Activated naive CD4-positive, alpha-beta T cell treated with Interleukin-2 at 50 U/mL for 16 hours (primary cell): ENCODE measurements at places on chromosomes 5 and 9.
A peak's percentile ranks its signal among the peaks of the same experiment; 100 is the strongest.

GRCh38 chr9:112647596-112647995 lies 70.3 kb downstream of the INIP start:
- DNase-seq = no peak

- no peak for DNase-seq
Observed at GRCh38 chr5:130687085-130687733, 477.8 kb downstream of the HINT1 start.

- DNase-seq = no peak
Observed at GRCh38 chr5:102678267-102679058, 76.6 kb upstream of the PAM start.

- no peak for DNase-seq
Observed at GRCh38 chr9:119677811-119678505, 308.7 kb upstream of the BRINP1 start.

- DNase-seq = no peak
Observed at GRCh38 chr5:92518318-92518904, 1062.6 kb downstream of the NR2F1-AS1 start.

DNA sequence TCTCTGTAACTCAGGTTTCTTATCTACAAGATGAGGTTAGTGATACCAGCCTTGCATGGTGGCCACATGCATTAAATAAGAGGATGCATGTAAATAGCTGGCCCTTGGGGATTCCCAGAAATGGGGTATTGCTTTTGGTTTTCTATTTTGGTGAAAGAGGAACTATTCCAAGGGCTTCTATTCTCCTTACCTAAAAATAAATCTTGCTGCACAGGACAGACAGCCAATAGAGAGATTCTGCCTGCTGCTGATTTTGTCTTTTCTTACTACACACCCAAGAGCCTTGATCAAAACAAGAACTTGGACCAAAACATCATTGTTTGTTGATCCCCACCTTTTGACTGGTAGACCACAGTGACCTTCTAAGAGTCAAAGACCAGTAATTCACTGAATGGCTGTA lies 161.8 kb downstream of the PJA2 start:
- DNase-seq = no peak

GRCh38 chr9:96323169-96323568 lies 21.2 kb upstream of the HSD17B3 start:
- DNase-seq = no peak

DNA sequence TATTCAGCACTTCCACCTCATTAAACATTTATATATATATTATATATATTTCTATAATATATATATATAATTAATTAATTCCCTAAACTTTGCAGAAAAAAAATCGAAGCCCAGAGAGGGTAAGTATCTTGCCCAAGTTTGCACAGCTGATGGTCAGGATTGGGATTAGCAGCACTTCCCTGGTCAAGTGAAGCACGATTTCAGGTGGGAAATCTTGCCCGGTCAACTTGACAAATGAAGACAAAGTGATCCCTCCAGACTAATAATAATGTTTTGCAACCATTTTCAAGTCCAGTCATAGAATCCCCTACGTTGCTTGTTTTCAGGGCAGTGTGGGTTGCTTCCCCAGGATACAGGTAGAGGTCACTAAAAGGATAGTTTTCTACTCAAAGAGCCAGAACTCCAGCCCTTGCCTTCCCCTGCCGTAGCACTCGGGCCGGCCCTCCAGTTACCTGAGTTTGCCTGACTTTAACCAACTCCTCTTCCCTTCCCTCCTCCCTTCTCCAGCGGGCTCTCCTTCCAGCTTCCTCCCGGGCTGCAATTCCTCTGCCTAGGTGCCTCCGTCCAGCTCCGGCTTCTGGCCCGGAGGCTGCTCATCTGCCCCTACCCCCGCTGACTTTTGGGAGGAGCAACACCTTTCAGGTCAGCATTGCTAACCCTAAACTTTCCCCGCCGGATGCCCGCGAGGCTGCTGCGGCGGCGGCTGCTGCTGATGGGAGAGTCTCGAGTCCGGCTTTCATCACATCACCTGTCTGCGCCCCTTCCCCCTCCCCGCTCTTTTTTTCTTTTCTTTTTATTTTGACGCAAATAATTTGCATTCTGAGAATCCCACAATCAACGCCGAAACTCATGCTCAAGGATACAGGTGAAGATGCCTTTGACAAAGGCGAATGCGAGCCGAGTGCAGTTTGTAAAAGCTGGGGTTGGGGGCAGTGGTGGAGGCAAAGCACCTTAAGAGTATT lies 930 bp downstream of the PRLR start:
- DNase-seq = no peak

- no peak for DNase-seq
Observed at GRCh38 chr9:116941266-116941665, 254.2 kb downstream of the TRIM32 start.

GRCh38 chr9:110058304-110058953 lies 149.5 kb downstream of the C9orf152 start:
- peak; percentile 62 for DNase-seq

DNA sequence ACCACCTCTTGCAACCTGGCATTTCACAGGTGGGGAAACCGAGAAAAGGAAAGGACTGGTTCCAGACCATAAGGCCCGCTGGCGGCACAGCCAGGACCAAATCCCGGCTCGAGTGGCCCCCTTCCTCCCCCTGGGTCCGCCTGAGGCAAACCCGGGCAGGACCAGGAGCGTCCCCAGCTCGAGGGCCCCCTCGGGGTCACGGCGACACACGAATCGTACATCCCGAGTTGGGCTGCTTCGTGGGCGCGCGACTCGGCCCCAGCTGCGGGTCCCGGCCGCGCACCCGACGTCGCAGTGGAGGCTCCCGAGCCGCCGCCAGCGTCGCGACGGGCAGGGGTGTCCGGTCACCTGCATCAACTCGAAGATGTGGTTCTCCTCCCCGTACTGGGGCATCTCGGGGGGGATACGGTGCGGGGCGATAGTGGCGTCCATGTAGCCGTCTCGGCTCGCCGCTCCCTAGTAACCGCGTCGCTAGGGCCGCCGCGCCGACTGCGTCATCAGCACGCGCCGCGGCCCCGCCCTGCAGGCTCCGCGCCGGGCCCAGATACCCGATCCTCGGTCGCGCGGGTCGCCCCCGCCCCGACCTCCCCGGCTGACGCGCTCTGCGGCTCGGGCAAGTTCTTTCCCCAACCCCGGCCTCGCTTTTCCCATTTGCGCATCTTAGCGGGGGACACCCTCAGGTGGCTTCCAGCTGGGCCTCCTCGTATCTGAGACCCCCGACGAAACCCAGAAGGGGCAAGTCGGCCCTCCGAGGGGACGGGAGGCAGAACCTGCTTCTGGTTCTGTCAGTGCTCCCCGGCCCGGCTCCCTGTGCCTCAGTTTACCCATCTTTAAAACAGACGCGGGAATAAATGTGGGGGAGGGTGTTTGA lies at the start of gene AK8:
Gene AK8, minus strand, starts transcription at position 461 of the 871 bp plus-strand sequence. Its CDS starts 29 bp downstream, at position 432.
- DNase-seq = peak; percentile 79

DNA sequence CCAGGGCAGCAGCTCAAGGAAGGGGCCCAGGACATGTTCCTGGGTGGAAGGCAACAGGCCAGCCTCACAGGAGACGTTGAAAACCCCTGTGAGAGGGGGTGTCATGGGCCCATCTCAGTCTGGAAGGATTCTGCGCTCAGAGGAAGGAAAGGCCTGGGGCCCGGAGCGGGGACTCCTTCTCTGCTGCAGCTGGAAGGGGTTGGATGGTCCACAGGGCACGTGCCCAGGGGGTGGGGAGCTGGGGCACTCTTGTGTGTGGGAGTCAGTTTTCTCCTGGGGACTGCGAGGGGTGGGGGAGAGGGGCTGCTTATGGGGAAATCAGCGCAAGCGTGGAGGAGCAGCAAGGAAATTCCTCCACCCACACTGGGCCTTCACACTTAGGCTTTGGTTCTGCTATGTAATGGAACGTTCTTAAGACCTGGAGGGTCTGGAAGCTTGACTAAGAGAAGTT lies 2.9 kb upstream of the LPCAT1 start:
- DNase-seq = no peak

GRCh38 chr9:134043531-134043988 lies 18.3 kb downstream of the BRD3OS start:
- DNase-seq = no peak

- no peak for DNase-seq
Observed at GRCh38 chr5:9468060-9468388, 77.9 kb downstream of the SEMA5A start.

GRCh38 chr5:62100201-62100600 lies 205.8 kb upstream of the KIF2A start:
- no peak for DNase-seq

DNA sequence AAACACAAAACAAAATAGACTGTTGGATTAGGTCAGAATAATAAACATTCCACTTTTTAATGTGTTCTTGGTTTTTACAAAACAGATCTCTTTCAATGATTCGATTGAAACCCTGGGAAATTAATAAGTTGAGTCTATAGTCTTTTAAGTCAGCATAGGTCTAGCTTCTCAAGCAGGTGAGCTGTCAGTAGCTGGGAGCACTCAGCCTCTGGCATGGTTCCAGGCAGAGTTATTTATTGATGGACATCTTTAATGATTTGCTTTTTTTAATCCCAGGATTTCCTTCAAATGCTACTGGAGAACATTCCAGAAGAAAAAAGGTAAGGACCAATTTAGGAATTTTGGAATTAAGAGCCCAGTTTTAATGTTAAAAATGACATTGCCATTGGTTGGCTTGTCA lies 241.0 kb downstream of the AOPEP start:
- DNase-seq = no peak

- DNase-seq = no peak
Observed at GRCh38 chr5:173501922-173502321, 114.5 kb downstream of the BOD1 start.

DNA sequence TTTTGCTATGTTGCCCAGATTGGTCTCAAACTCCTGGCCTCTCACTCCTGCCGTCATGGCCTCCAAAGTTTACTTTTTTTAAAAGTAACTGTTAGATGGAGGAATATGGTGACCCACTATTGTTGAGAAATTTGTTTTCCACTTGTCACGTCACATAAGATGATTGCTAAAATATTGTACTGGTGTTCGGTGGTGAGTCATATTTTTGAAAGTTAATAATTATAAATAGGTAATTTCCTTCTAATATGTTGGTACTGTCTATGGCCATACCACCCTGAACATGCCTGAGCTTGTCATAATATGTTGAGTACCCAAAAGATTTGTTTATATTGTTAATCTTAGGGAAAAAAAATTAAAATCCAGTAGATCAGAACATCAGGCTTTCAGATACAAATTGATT lies 22.6 kb downstream of the RMI1 start:
- DNase-seq = no peak

DNA sequence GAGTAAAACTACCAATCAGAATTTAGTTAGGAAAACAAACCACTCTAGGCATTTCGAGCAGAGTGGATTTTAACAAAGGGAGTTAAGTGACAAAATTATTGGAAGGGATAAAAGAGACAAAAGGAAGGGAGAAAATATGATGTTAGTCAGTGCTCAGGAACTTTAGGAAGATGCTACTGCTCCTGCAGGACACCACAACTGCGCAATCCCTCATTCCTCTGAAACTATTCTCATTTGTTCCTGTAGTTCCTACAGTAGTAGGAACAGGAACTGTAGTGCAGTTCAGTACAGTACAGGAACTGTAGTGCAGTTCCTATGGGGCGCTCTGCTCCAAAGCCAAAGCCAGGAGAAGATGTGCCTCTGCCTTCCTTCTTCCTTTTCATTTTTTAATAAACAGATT lies 29.9 kb upstream of the MEGF10 start:
- DNase-seq = no peak

GRCh38 chr5:17748201-17748600 lies 113.9 kb downstream of the TAF11L14 start:
- DNase-seq = no peak

DNA sequence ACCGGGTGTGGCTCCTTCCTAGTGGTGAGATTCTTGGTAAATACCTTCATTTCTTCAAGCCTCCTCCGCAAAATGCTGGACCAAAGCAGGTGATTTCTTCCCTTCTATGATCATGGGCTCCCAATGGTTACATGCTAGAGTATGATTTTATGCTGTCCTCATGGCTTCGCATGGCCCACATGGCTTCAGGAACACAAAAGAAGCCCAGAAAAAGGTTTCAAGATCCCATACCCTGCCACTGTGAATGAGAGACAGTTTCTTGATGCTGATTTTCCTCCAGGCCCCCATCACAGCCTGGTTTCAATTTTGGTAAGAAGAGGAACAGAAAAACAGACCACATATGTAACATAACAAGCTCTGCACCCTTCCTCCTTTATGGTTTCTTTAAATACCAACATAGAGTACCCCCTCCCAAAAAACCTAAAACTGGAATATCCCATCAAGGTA lies 2.4 kb upstream of the RXFP3 start:
- DNase-seq = no peak

DNA sequence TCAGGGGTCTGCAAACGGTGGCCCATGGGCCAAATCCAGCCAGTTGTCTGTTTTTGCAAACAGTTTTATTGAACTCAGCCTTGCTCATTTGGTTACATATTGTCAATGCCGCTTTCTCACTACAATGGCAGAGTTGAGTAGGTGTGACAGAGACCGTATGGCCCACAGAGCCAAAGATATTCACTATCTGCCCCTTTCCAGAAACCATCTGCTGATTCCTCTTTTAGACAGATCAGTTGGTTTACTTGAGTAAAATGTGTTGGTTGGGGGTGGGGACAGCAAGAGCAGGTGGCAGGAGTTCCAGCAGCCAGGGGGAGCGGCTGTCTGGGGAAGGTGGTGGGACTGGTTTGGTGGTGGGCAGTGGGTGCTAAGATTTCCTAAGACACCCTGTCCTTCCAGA lies 54.8 kb downstream of the COL27A1 start:
- DNase-seq = no peak

GRCh38 chr5:83548581-83548980 lies 77.0 kb downstream of the VCAN start:
- no peak for DNase-seq

GRCh38 chr5:61130289-61130688 lies 32.0 kb downstream of the SMIM15 start:
- DNase-seq = no peak

DNA sequence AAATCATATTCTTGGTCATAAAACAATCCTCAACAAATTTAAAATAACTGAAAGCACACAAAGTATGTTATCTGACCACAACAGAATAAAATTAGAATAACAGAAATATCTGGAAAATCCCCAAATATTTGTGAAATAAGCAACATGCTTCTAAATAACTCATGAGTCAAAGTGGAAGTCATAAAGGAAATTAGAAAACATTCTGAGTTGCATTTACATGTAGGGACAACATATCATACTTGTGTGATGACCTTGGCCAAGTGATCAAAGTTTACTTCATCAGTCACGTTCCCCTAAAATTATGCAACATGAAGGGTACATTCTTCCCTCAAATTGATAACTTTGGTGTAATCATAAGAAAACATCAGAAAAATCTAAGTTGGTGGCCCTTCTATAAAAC lies 64.7 kb downstream of the CSF2 start:
- DNase-seq = no peak
